SK-N-DZ (cell line): ENCODE measurements at places on chromosomes 7 and 10.

DNA sequence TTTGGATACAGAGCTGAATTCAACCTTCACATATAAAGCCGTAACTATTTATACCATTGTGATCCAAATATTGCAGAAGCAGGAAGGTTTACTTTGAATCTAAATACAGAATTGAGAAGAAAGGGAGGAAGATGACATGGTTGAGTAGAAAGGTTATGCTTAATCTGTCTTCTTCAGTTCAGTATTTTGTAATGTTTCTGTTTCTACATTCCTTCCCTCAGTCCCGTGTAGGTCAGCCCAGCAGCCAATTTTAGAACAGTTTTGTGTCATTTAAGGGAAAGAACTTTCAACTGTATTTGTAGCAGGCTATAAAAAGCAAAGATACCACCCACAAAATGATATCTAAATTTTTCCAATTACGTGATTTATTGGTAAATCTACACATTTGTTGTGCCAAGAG, 97.4 kb downstream of the CPED1 start:
- DNase-seq, result no peak

GRCh38 chr10:86830043-86830591, 73.7 kb downstream of the BMPR1A start:
- DNase-seq, result no peak

- no peak for DNase-seq
Observed at GRCh38 chr10:21317902-21318301, 207.6 kb downstream of the SKIDA1 start.

- DNase-seq, result no peak
Observed at GRCh38 chr7:101754424-101755159, 62.8 kb upstream of the CUX1 start.

- DNase-seq, result peak; percentile 51
Observed at GRCh38 chr7:74262639-74263398, 8.6 kb upstream of the RFC2 start.

DNA sequence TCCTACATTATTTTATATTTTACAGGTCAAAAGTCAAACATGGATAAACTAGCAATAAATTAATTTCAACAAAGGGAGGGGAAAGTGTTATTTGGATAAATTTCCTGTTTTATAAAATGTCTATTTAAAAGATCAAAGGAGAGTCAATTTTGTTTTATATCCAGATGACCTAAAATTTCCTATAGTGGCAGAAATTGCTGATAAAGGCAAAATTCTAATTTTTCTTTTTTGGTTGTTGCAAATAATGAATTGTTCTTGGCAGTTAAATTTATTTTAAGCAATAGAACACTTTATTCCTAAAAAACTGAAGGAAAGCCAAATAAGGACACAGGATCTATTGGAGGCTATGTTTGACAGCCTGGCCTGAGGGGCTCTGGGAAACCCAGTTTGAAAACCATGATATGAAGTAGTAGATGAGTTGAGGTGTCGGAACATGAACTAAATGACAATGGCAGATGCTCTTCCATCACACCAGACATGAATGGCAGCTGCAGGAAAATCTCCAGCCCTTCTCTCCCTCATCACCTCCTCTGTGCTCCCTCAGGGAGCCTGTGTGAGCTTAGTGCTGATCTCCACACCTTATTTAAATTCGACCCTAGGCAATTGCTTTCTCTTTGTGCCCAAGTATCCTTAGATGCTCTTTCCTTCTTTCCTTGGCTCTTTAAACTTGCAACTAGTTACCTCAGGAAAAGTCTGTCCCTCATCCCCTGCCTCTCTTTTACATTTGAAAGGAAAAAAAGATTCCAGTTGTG, 395.0 kb downstream of the THSD7A start:
- DNase-seq, result no peak

DNA sequence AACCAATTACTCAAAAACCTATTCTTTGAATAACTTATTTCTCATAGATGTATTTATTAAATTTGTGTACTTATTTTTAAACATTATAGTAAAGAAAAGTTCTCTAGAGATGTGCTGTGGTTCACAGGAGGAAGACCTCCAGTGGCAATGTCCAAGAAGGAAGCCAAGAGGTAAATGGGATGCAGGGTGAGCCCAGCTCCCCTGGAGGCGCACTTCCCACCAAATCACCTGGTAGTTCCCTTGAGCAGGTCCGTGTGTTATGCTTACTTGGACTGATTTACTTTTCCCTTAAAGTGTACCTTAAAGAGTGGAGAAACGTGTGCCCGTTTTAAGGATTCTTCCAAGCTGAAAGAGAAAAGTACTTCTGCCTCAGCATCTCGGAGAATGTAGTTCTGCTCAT, 55.3 kb downstream of the PAXIP1 start:
- no peak for DNase-seq

- peak; percentile 54 for DNase-seq
Observed at GRCh38 chr10:33008499-33009243, 50.6 kb upstream of the ITGB1 start.

DNA sequence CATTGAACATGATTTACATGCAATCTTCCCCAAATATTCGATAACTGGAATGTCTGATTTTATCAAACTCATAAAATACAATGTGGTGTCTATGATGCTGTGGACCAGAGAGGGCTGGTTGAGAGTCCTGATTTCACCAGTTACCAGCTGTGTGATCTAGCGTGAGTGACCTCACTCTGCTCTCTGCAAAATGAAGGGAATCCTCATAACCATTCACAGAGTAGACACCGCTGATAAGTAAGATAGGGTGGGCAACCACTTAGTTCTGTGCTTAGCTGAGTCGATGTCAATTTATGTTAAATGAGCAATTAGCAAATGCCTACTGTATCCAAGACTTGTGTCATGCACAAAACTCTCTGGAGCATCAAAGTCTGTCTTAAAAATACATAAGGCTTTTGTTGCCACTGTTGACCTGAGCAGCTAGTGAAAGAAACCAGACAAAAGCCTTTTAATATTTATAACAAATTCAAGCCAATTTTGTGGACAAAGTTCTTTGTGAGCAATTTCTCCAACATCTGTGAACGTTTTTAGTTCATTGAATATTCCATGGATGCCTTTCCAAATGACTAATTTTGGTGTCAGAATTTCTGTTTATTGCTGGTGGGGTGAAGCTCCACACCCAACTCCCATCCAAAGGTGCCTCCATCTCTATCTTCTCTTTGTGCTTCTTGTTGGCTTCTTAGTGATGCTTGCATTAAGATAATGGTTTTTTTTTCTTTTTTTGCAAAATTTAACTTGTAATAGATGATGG, 314.2 kb downstream of the ADRA2A start:
- DNase-seq, result no peak

DNA sequence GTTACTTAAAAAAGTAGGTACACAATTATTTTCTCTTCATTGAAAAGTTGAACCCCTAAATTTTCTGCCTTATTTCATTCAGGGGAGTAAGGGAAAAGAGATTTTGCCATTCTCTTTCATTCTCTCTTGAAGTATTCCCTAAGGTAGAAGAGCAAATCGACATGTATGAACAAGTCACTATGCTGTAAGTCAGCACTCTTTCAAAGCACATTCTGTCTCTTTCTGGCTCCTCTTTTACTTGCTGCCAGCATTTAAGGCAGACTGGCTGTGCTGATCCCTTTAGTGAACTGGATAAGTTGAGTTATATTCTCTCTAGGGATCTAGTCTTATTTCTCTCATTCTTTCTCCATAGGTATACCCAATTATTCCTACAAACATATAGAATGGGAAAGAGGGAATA, 222.3 kb upstream of the ZWINT start:
- DNase-seq, result no peak

DNA sequence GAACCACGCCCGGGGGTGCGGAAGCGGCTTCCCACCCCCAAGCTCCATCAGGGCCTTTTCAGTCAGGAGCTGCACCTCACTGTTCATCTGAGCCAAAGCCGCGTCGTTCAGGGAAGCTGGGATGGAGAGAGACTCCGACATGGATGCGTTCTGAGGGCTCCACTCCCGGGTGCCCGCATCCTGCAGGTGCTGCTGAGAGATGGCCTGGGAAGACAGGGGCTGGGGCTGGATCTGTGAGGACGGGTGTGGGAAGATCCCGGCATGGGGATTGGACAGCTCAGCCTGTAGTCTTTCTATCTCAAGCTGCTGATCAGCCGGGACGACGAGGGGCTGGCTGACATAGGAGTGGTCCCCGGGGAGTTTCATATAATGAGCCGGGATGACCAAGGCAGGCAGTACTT, 45.0 kb upstream of the NMT2 start:
- peak; percentile 61 for DNase-seq

- DNase-seq, result no peak
Observed at GRCh38 chr10:22615819-22616499, 98.4 kb downstream of the PIP4K2A start.

DNA sequence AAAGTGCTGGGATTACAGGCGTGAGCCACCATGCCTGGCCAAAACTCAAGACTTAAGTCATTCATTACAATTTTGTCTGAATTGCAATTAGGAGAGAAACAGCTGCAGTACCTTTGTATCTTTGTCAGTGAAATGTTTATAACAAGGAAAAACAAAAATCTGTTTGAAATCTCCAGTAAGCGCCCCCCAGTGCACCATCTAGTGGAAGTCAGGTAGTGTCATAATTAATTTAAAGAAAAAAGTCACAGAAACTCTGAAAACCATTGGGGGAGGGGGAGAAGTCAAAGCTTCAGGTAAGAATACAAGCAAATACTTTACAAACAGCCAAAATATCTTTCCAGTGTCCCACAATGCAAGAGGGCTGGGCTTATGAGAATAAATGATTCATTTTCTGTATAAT, 2.8 kb downstream of the MPP7 start:
- DNase-seq, result no peak

DNA sequence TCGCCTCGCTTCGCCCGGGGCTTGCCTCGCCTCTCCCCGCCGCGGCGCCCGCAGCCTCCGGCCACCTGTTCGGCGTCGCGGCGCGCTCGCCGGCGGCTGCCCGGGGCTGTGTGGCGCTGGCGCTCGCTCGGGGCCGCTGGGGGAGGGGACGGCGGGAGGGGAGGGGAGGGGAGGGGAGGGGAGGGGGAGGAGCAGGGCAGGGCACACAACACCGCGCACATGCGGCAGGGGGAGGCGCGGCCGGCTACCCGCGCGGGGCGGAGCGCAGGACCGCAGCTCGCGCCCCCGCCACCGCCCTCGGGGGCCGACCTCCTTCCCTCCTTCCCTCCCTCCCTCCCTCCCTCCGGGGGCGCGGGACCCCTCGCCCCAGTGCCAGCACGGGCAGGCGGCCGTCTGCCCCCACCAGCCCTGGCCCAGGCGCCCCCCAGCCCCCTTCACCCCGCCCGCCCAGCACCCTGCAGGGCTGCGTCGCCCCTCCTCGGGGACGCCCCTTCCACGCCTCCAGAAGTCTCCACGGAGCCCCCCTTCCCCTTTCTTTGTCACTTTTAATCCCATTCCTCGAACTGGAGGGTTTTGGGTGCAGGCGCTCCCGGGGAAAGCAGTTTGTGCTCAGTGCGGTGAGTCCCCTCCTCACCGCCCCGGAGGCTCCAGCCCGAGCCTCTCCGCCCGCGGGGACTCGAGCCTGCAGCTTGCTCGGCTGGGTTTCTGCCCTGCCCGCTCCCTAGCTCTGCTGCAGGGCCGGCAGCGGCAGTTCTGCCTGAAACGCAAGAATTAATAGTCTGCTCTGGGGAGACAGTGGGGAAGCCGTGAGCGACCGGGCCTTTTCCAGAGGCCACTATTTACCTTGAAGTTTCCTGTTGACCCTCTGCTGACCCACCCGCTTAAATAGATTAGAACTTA, at the start of gene PARD3:
Gene PARD3, minus strand, starts transcription at position 112 of the 900 bp plus-strand sequence. CDS start 301 bp downstream, outside the sequence.
- DNase-seq, result peak; percentile 66

DNA sequence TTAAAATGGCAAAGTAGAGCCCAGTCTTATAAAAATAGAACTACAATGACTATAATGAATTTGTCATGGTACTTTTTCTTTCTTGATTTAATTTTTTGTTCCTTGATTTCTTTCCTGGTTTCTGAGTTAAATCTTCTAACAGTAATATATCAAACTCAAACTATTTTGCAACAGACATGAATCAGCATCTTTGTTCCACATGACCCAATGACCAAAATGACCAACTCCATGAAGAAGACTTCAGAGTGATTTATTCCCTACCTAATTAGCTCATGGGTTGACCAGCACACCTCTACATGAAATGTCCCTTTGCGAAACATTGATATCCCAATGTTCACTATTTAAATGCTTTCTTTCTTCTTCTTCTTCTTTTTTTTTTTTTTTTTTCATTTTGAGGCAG, 30.9 kb downstream of the NMT2 start:
- no peak for DNase-seq

DNA sequence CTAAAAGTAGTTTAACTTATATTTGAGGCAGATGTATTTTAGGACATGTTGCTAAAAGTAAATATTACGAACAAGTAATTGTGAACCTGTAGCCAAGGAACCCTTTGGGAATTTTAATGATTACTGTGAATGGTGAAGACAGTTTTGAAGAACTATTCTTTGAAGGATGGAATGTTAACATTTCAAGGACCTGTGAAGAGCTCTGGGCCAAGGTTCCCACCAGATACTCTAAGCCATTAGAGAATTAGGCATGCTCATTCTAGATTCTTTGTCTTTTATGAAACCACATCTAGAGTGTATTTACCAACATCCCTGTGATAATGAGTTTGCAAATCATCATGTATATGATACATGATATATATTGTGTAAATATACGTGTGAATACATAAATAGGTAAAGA, 99.8 kb downstream of the SEPTIN7 start:
- DNase-seq, result no peak

DNA sequence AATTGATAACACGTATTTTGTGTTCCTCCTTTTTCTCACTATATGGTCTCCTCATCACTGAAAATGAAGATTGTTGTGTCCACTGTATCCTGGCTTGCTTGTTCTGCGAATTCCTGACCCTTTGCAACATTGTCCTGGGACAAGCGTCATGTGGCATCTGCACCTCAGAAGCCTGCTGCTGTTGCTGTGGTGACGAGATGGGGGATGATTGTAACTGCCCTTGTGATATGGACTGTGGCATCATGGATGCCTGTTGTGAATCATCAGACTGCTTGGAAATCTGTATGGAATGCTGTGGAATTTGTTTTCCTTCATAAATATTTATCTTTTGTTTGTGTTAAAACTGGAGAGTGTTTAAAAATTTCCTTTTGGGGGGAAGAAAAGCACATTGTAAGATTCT, 93.7 kb downstream of the MDFIC start:
- DNase-seq, result peak; percentile 3

GRCh38 chr10:8987712-8988111, 933.2 kb downstream of the GATA3 start:
- DNase-seq, result no peak

GRCh38 chr7:131945313-131945911, 389.0 kb upstream of the PODXL start:
- peak; percentile 70 for DNase-seq

DNA sequence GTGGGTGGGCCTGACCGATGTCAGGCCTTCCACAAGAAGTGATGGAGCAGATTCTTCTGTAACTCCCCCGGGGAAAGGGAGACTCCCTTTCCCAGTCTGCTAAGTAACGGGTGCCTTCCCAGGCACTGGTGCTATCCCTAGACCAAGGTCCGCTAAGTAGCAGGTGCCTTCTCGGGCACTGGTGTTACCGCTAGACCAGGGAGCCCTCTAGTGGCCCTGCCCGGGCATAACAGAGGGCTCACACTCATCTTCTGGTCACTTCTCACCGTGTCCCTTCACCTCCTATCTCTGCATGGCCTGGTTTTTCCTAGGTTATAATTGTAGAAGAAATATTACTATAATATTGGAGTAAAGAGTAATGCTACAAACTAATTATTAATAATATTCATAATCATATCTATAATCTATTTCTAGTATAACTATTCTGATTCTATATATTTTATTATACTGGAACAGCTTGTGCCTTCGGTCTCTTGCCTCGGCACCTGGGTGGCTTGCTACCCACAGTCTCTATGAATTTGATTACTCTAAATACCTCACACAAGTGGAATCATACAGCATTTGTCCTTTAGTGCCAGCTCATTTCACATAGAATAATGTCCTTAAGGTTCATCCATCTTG, 1378.7 kb downstream of the XPNPEP1 start:
- peak; percentile 77 for DNase-seq
